Nucleus accumbens (tissue), 56 donors: ENCODE measurements at places on chromosomes 7 and 10.

DNA sequence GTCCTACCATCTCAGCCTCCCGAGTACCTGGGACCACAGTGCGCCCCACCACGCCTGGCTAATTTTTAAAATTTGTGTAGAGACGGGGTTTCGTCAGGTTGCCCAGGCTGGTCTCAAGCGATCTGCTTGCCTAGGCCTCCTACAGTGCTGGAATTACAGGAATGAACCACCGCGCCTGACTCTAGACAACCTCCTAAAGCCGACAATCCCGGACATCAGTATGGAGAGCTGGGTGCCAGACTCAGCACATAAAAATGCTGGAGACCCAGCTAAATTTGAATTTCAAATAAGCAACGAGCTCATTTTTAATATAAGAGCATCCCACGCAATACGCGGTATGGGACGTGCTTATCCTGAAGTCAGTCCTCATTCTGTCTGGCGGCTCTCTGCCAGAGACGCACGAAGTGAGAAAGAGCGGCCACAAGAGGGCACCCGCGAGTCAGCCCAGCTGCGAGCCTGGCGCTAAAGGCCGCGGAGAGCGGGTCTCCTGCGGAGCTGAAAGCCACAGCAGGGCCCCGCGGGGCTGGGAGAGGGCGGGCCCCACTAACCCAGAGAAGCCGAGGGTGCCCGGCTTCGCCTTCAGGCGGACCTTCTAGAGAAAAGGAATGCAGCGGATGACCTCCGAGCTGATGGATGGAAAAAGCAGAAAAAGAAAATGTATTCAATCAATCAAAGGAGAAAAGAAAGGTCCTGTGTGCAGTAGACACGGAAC, 7.0 kb downstream of the CALY start:
- peak; percentile 68 for DNase-seq

- DNase-seq: no peak
Observed at GRCh38 chr10:17409170-17409733, 45.1 kb downstream of the ST8SIA6 start.

GRCh38 chr10:49310460-49310859, 11.5 kb downstream of the C10orf71 start:
- DNase-seq: no peak

- DNase-seq: peak; percentile 13
Observed at GRCh38 chr7:134690016-134690415, 43.4 kb downstream of the BPGM start.

- DNase-seq: no peak
Observed at GRCh38 chr7:30771880-30772425, 736 bp downstream of the MINDY4 start.

DNA sequence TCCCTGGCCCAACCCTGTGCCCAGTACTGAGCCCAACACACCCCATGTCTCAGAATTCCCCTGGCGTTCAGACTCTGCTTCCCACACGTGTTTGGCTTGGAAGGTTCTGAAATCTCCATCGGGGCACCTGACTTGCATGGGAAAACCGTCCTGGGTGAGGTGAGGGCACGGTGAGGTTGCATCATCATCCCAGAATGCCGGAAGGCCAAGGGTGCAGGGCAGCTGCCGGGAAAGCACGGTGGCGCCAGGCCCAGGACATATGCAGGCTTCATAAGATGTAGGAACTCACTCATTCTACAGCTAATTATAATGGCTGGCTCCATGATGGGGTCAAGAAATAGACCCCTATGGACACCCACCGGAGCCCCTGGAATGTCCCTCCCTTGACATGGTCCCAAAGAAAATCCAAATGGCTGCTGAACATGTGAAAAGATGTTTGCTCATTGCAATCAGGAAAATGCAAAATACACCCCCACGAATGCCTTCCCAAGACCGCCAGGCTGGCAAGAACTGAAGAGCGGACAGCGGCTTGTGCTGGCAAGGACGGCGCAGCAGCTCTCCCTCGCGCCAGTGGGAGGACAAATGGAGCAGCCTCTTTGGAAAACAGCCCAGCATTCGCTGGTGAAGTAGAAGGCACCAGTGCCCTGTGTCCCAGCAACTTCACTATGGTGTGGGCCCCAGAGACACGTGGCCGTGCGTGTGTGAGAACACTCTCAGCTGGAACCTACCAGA, 2.3 kb downstream of the KNDC1 start:
- DNase-seq: no peak

- DNase-seq: no peak
Observed at GRCh38 chr10:132532749-132533560, 4.6 kb upstream of the INPP5A start.

GRCh38 chr7:139041378-139042085, 5.7 kb upstream of the ZC3HAV1L start:
- no peak for DNase-seq

DNA sequence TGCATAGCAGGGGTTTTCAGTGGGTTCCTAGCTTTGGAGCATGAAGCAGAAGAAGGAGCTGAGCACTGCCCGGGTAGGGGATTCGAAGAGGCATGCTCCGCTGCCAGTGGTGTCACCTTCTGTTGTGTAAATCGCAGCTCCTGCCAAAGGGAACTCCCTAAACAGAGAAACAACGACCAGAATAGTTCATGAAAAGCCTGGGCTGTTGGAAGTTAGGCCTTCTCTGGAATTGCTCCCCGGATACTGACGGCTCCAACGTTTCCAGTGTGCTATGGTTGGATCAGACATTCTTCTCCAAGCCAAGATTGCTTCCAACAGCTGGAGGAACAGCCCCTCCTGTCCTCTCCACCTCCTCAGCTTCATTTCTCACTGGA, 546.0 kb upstream of the FZD8 start:
- no peak for DNase-seq

GRCh38 chr10:74637685-74638084, 188.7 kb upstream of the KAT6B start:
- no peak for DNase-seq

DNA sequence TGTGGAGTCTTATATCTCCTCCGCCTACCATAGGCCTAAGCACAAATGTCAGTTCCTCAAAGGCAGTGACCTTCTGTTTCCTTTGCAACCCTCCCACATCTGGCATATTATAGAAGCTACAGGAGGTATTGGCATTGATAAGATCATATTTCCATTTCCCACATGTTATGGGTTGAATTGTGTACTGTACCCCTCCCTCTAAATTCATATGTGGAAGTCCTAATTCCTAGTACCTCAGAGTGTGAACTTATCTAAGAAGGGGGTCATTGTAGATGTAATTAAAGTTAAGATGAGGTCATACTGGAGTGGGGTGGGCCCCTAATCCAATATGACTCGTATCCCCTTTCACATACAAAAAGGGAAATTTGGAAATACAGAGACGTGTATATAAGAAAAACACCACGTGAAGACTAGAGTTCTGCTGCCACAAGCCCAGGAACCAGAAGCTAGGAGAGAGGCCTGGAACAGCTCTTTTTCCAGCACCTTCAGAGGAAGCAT, 6.1 kb upstream of the LAMB4 start:
- no peak for DNase-seq

GRCh38 chr7:40000734-40001315, 50.8 kb downstream of the CDK13 start:
- no peak for DNase-seq

DNA sequence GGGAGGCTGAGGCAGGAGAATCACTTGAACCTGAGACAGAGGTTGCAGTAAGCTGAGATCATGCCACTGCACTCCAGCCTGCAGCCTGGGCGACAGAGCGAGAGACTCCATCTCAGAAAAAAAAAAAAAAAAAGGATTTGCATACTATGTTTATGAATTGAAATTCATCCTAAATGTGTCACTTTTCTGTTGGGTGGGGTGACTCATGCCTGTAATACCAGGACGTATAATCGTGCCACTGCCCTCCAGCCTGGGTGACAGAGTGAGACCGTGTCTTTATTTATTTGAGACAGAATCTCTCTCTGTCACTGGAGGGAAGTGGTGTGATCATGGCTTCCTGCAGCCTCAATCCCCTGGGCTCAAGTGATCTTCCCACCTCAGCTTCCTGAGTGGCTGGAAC, 5.8 kb downstream of the ZNF212 start:
- no peak for DNase-seq

DNA sequence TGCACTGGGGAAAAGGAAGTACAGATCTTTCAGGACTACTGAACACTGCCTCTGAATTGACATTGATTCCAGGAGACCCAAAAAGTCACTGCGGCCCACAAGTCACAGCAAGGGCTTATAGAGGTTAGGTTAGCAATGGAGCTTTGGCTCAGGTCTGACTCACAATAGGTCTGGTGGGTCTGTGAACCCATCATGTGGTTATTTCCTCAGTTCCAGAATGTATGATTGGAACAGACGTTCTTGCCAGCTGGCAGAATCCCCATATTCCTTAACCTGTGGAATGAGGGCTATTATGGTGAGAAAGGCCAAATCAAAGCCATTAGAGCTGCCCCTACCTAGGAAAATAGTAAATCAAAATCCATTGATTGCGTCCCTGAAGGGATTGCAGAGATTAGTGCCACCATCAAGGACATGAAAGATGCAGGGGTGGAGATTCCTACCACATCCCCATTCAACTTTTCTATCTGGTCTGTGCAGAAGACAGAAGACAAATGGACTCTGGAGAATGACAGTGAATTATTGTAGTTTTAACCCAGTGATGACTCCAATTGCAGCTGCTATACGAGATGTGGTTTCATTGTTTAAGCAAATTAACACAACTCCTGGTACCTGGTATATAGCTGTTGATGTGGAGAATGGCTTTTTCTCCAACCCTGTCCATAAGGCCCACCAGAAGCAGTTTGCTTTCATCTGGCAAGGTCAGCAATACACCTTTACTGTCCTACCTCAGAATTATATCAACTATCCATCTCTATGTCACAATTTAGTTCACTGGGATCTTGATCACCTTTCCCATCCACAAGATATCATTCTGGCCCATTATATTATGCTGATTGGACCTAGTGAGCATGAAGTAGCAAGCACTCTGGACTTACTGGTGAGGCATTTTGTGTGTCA, 44.5 kb upstream of the PIK3CG start:
- DNase-seq: no peak

DNA sequence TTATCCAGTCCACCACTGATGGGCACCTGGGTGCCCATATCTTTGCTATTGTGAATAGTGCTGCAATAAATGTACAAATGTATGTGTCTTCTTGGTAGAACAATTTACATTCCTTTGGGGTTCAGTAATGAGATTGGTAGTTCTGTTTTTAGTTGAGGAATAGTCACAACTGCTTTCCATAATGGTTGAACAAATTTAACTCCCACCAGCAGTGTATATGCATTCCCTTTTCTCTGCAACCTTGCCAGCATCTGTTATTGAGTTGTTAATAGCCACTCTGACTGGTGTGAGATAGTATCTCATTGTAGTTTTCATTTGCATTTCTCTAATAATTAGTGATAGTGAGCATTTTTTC, 27.8 kb downstream of the COA1 start:
- DNase-seq: no peak

DNA sequence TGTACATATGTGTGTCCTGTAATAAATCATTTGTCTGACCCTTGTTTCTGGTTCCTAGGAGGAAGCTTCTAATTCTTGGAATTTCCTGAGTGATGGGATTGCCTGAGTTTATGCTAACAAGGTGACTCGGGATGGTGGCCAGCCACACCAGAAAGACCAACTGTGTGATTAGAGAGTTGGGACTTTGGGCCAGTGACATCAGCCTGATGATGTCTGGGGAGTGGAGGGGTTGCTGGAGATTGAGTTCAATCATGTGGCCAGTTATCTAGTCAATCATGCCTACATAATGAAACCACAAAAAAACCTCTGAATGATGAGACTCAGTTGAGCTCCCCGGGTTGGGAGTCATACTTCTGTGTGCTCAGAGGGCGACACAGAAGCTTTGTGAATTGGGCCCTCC, 23.5 kb upstream of the CARD11 start:
- no peak for DNase-seq

GRCh38 chr7:35552691-35553090, 142.2 kb downstream of the HERPUD2 start:
- no peak for DNase-seq

DNA sequence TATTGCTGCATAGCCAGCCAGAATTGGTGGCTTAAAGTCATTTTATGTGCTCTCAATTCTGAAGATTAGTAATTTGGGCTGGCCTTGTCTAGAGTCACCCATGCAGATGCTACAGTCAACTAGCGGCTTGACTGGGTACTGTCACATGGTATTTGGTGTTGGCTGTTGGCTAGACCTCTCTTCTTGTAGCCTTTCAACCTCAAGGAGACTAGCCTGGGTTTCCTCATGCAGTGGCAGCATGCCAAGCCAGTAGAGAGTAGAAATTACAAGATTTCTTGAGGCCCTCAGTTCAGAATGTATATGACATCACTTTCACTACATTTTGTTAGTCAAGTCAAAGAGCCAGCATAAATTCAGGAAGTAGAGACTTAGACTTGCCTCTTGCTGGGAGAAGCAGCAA, 3.7 kb upstream of the ZNF800 start:
- no peak for DNase-seq

- DNase-seq: no peak
Observed at GRCh38 chr7:80182630-80183276, 48.1 kb downstream of the GNAI1 start.

DNA sequence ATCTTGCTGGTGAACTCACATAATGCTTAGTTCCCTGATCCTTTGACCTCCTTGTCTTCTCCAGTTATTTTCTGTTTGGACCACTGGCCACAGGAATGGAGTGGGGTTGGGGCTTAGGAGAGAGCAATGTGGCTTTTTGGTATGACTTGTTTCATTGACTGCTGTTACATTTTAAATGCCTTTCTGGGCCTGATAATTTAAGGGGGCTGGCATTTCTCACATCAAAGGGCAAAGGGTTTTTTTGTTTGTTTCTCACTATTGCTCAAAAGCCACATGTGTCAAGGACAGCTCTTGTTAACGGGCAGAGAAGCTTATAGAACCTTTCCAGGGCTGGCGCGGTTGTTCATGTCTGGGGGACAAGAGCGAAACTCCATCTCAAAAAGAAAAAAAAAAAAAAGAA, 161.2 kb upstream of the TNRC18 start:
- no peak for DNase-seq

- no peak for DNase-seq
Observed at GRCh38 chr10:100912013-100912604, 654 bp upstream of the SLF2 start.

DNA sequence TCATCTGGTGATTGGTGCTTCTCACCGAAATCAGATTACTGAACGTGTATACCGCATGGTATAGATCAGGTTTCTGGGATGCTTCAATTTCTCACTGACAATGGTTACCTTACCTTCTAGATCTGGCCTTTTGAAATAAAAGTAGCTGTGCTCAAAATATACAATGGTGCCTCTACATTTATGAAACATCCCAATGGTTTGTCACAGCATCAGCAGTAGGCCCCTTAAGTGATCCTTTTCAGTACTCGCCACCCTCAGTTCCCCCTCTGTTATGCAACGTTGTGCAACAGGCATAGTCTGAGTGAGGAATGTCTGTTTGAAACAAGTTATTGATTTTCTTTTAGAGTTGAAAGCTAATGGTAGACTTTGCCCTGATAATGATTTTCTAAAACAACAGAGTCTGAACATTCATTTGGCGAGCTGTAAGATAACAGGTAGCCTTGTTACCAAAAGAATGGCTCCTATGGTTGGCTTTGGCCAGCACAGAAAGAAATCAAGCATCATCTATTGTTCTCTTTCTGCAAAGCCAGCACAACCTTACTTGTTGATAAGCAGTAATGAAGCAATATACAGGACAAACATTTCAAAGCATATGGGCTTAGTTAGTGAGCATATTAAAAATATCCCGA, 693.9 kb downstream of the PARD3 start:
- DNase-seq: no peak
